ENCODE measurements at places on chromosomes 1 and 21. TPM values are rescaled to one million over a fixed set of nuclear protein-coding genes. Genes with fewer than 3 reads are reported as not detected.

TAL1 gene
- total RNA-seq = 0.05 TPM

LRRC7 gene
- total RNA-seq = 0.19 TPM

FAM72A gene
- total RNA-seq = 21.3 TPM

TAS1R1 gene
- 0.04 TPM for total RNA-seq

DIO1 gene
- total RNA-seq = not detected

CHRM3 gene
- total RNA-seq = 9.9 TPM

IL22RA1 gene
- total RNA-seq = 0.34 TPM

ALX3 gene
- total RNA-seq = not detected

RAB25 gene
- total RNA-seq = not detected

PDE9A gene
- 9.6 TPM for total RNA-seq

COL16A1 gene
- total RNA-seq = 59.6 TPM

ERG gene
- total RNA-seq = not detected

GPR161 gene
- 8.9 TPM for total RNA-seq

CR1L gene
- total RNA-seq = not detected

BNIPL gene
- total RNA-seq = 2.2 TPM

HMGCS2 gene
- not detected for total RNA-seq

C1QC gene
- not detected for total RNA-seq

MTF1 gene
- total RNA-seq = 3.6 TPM

TPTE gene
- 5.3 TPM for total RNA-seq

OPRD1 gene
- total RNA-seq = 6.9 TPM

SYCP1 gene
- not detected for total RNA-seq

FAM110D gene
- 0.03 TPM for total RNA-seq

HES2 gene
- total RNA-seq = 0.68 TPM

SYTL1 gene
- 3.1 TPM for total RNA-seq

KIAA1614 gene
- 0.15 TPM for total RNA-seq

RRP1 gene
- total RNA-seq = 25.7 TPM

HSD3B2 gene
- not detected for total RNA-seq

SLC35D1 gene
- 9.2 TPM for total RNA-seq

LHX4 gene
- 4.0 TPM for total RNA-seq

CLDN17 gene
- total RNA-seq = not detected

KRTAP19-3 gene
- total RNA-seq = not detected

PTGS2 gene
- 0.60 TPM for total RNA-seq

CLCNKA gene
- not detected for total RNA-seq

LCE2A gene
- not detected for total RNA-seq

CFHR2 gene
- not detected for total RNA-seq

INTS3 gene
- 41.5 TPM for total RNA-seq

LHX8 gene
- total RNA-seq = 1.3 TPM

Data from A375 (cell line).